Muscle of arm (tissue), 14 donors: ENCODE measurements at places on chromosomes 1 and 21. TPM values are rescaled to one million over a fixed set of nuclear protein-coding genes. Genes with fewer than 3 reads are reported as not detected.

NUDT4B gene
- 0.56 TPM for polyA plus RNA-seq

MAP3K21 gene
- 0.42 TPM for polyA plus RNA-seq

AP4B1 gene
- polyA plus RNA-seq = 35.9 TPM

DCST2 gene
- 0.75 TPM for polyA plus RNA-seq

SCCPDH gene
- polyA plus RNA-seq = 43.6 TPM

PHACTR4 gene
- polyA plus RNA-seq = 30.9 TPM
